ENCODE measurements at places on chromosomes 4 and X. TPM values are rescaled to one million over a fixed set of nuclear protein-coding genes. Genes with fewer than 3 reads are reported as not detected.

The CDX4 gene
- total RNA-seq, result not detected

- DNase-seq, result peak; percentile 8
- H3K27ac ChIP-seq, result peak overlapping the region; percentile 60
- peak overlapping the region; percentile 79 for H3K4me3 ChIP-seq
- H3K27me3 ChIP-seq, result peaks cover 2% of the 10 kb centered on the region
These were observed 554 bp downstream of the CDKL5 start for GRCh38 chrX:18426004-18426320.

DNA sequence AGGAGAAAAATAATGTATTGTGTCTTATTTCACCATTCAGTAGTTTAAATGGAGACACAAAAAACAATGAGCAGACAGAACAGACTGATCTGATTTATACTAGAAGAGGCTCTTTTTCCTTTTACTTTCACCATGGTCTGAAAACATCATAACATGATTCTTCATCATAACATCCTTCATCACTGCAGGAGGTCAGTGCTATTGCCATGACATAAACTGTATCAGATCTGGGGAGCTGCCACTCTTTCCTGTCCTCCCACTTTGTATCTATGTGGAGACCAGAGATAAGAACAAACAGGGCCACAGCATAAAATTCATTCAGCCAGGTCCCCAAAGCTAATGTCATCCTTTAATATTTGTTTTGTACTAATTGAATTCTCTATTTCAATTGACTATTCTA is 25.2 kb downstream of the SOD3 start:
- no peaks in the 10 kb centered on the region for H3K36me3 ChIP-seq
- H3K4me3 ChIP-seq, result no peak overlapping the region
- no peak for DNase-seq
- H3K4me1 ChIP-seq, result no peaks in the 10 kb centered on the region

The SMR3B gene
- total RNA-seq, result not detected

GRCh38 chrX:84362184-84362838 is 139.9 kb downstream of the HDX start:
- no peaks in the 10 kb centered on the region for H3K36me3 ChIP-seq
- H3K27me3 ChIP-seq, result no peaks in the 10 kb centered on the region
- DNase-seq, result no peak
- H3K27ac ChIP-seq, result no peak overlapping the region
- H3K4me1 ChIP-seq, result no peaks in the 10 kb centered on the region

The SLC26A1 gene
- 0.21 TPM for total RNA-seq

The MAML3 gene
- total RNA-seq, result 1.9 TPM

- H3K4me3 ChIP-seq, result peak within 1 kb of the TSS; percentile 93
- peak; percentile 84 for DNase-seq
- peak within 1 kb of the TSS; percentile 99 for H3K27ac ChIP-seq
- no peaks in the 10 kb centered on the region for H3K36me3 ChIP-seq
- peaks cover 16% of the 10 kb centered on the region for H3K4me1 ChIP-seq
- no peaks in the 10 kb centered on the region for H3K27me3 ChIP-seq
These were observed at the start of gene WDR45 for GRCh38 chrX:49079489-49080428. TSS of gene WDR45 (minus strand) at chrX:49079887. CDS start at chrX:49078095, 1,792 bp downstream.

- no peak for DNase-seq
- no peak overlapping the region for H3K4me3 ChIP-seq
- no peaks in the 10 kb centered on the region for H3K27me3 ChIP-seq
- H3K4me1 ChIP-seq, result peaks cover 4% of the 10 kb centered on the region
- peaks cover 44% of the 10 kb centered on the region for H3K36me3 ChIP-seq
These were observed 84.7 kb downstream of the PPA2 start for GRCh38 chr4:105389167-105389566.

DNA sequence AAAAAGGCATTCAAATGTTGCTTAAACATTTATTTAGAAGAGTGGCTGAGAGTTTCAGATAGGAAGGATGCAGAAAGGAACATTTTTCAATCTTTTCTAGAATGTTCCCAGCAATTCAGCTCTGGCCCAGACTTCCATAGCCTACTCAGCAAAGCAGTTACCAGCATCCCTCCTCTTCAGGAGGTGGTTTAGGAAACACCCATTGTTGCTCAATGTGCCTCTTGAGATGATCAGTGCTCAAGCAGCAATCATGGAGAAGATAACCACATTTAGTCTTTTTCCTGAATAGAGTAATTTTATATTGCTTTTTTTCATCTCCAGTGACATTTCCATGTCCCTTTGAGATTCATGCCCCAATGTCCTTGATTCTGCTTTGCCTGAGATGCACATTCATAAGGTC is 328.7 kb upstream of the PPARGC1A start:
- DNase-seq, result no peak
- H3K4me3 ChIP-seq, result no peak overlapping the region
- H3K4me1 ChIP-seq, result no peaks in the 10 kb centered on the region

DNA sequence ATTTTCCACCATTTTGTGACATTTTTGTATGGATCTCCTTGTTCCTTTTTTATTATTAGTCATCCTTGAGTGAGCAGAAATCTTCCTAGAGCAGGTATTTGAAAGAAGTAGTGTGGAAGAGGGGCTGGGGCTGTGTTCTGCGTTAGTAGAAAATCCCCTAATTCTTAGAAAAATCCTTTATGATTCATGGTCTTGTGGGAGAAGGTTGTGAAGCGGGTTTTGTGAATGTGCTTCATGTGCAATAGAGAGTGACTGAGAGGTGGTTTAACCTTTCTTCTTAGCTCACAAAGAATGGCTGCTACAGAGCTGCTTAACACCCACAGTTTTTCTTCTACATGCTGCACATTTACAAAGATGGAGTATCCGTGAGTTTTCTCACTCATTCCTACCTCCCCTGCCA is 220.5 kb downstream of the IDS start:
- peaks cover 27% of the 10 kb centered on the region for H3K4me1 ChIP-seq
- peak overlapping the region; percentile 66 for H3K27ac ChIP-seq
- H3K27me3 ChIP-seq, result no peaks in the 10 kb centered on the region

GRCh38 chrX:101349193-101349562 is 636 bp upstream of the TIMM8A start:
- peaks cover 15% of the 10 kb centered on the region for H3K36me3 ChIP-seq
- H3K27ac ChIP-seq, result peak overlapping the region; percentile 93
- peak overlapping the region; percentile 85 for H3K4me3 ChIP-seq

DNA sequence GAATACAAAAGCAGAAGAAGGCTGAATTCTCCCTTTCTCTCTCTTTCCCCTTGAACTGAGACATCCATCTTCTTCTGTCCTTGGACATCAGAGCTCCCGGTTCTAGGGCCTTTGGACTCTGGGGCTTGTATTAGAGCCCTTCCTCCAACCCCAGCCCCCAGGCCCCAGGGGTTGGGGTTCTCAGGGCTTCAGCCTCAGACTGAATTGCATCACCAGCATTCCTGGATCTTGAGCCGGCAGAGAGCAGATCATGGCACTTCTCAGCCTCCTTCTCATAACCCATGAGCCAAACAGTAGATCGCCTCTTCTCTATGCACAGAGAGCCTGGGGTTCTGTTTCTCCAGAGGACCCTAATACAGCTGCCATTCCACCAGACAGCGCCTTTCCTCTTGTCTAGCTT is 25.3 kb upstream of the CLDN24 start:
- H3K27ac ChIP-seq, result no peak overlapping the region
- peaks cover 4% of the 10 kb centered on the region for H3K36me3 ChIP-seq
- H3K27me3 ChIP-seq, result peaks cover 22% of the 10 kb centered on the region

The USP26 gene
- not detected for total RNA-seq

DNA sequence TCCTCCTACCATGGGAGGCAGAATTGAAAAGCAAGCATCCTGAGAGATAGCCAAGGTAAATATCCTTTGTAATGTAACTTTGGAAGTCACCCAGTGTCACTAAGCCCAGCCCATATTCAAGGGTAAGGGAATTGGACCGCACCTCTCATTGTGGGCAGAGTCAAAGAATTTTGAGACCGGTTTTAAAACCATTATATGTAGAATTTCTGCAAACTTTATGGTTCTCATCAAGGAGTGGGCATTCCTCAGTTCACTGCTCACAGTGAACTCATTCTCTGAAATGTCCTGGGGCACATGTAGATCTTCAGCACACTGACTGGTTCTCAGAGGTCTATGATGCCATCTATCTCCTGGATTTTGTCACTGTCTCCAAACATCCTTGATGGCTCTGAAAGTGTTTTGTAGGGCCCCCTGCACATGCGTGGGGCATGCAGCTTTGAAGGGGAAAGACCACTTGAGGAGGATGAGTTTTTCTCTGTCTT is 35.3 kb upstream of the CHRNA9 start:
- no peak for DNase-seq
- peak overlapping the region; percentile 77 for H3K27ac ChIP-seq
- H3K4me3 ChIP-seq, result no peak overlapping the region

The FDCSP gene
- not detected for total RNA-seq

- no peak for DNase-seq
- H3K4me1 ChIP-seq, result peaks cover 10% of the 10 kb centered on the region
- H3K27me3 ChIP-seq, result no peaks in the 10 kb centered on the region
- peaks cover 27% of the 10 kb centered on the region for H3K36me3 ChIP-seq
These were observed 69.3 kb upstream of the CCDC160 start for GRCh38 chrX:134167591-134168203.

DNA sequence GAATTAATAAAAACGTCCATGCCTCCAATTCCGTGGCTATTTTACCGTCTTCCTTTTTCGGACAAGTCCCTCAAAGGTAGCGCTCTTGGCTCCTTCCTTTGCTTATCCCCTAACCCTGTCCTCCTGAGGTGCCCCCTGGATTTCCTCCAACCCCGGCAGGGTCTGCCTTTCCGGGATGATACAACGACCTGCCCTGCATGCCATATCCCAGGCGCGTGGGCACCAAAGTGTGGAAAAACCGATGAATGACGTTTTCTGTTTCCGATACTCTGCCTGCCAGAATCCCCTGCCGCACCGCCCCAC is 706 bp upstream of the CSTF2 start:
- no peak for DNase-seq
- peak overlapping the region; percentile 93 for H3K4me3 ChIP-seq
- H3K4me1 ChIP-seq, result peaks cover 8% of the 10 kb centered on the region

DNA sequence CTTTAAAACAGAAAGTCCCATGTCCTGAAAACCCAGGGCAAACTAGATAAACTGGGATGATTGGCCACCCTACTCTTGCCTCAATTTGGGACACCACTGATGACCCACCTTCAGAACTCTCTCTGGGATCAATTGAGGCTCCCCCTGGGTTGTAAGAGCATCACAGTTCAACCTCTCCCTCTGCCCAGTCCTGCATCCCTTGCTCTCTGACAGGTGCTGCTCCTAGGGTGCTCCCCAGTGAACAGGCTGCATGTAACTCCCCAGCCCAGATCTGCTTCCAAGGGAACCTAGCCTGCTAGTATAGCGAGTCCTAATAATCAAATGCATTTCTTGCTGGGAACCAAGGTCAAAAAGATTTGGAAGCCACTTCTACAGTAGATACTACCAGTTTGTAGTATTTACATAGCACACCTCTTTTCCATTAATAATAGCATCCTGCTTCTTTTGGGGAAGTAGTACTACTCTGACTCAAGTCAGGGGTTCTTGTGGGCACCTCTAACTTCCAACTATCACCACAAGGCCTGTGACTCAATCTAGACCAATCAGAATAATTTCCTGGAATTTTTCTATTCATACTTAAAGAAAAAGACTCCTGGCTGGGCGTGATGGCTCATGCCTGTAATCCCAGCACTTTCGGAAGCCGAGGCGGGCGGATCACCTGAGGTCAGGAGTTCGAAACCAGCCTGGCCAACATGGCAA is 42.1 kb upstream of the SPINK2 start:
- peak; percentile 22 for DNase-seq
- no peaks in the 10 kb centered on the region for H3K27me3 ChIP-seq
- H3K4me1 ChIP-seq, result peaks cover 7% of the 10 kb centered on the region
- no peaks in the 10 kb centered on the region for H3K36me3 ChIP-seq

The MAGEA10 gene
- not detected for total RNA-seq

GRCh38 chr4:143281507-143282190 is 55.0 kb upstream of the GAB1 start:
- no peak for DNase-seq
- no peak overlapping the region for H3K4me3 ChIP-seq
- no peaks in the 10 kb centered on the region for H3K4me1 ChIP-seq
- peaks cover 2% of the 10 kb centered on the region for H3K27me3 ChIP-seq

GRCh38 chrX:44817029-44817428 is 26.8 kb upstream of the DUSP21 start:
- no peak overlapping the region for H3K4me3 ChIP-seq
- DNase-seq, result no peak
- H3K27me3 ChIP-seq, result peaks cover 2% of the 10 kb centered on the region
- no peak overlapping the region for H3K27ac ChIP-seq

DNA sequence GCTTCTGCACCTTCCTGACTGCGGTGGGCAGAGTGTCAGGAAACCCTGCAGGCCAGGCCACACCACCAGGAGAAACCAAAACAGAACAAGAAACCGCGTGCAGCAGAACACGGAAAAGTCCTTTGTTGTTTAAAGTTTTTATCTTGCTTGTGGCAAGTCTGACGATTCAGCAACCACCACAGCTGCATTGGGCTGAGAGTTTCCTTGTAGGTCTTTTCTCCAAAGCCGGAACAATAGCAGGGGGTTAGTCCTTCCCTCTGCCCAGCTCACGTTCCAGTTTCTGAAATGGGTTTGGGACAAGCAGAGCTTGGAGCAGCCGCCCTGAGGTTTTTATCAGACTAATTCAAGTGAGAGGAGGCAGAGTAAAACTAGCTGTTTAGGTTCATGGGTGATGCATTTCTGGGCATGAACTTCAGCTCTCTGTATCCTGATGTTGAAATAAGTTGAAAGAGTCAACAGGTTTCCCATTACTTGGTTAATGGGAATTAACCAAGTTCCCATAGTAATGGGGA is 216.9 kb downstream of the PTTG2 start:
- peaks cover 51% of the 10 kb centered on the region for H3K4me1 ChIP-seq
- peak; percentile 60 for DNase-seq

GRCh38 chr4:139501927-139502899 is 48.3 kb downstream of the RAB33B start:
- peaks cover 9% of the 10 kb centered on the region for H3K36me3 ChIP-seq
- no peak for DNase-seq
- no peaks in the 10 kb centered on the region for H3K4me1 ChIP-seq
- no peak overlapping the region for H3K4me3 ChIP-seq
- no peaks in the 10 kb centered on the region for H3K27me3 ChIP-seq
- no peak overlapping the region for H3K27ac ChIP-seq

GRCh38 chr4:54085284-54085683 is 14.7 kb upstream of the GSX2 start:
- H3K27ac ChIP-seq, result no peak overlapping the region
- peaks cover 10% of the 10 kb centered on the region for H3K27me3 ChIP-seq
- DNase-seq, result no peak
- H3K4me3 ChIP-seq, result no peak overlapping the region
- H3K4me1 ChIP-seq, result no peaks in the 10 kb centered on the region
- no peaks in the 10 kb centered on the region for H3K36me3 ChIP-seq

DNA sequence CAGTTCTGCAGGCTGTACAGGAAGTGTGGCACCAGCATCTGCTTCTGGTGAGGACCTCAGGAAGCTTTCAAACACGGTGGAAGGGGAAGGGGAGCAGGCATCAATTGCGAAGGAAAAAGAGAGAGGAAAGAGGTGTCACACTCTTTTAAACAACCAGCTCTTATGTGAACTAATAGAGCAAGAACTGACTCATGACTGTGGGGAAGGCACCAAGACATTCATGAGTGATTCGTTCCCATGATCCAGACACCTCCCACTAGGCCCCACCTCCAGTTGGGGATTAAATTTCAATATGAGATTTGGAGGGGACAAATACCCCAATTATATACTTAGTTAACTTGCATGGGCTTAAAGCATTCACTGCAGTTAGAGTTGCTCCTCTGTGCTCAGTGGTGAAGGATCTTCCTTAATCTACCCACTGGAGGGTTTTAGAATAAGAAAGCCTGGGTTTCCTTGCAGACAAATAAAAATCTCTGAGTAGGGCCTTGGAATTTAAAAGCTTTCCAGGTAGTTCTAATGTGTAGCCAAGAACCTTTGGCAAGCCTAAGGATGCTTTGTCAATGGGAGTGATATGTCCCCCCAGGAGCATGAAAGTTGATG is 60.0 kb downstream of the SYNPO2 start:
- no peak overlapping the region for H3K4me3 ChIP-seq
- no peak overlapping the region for H3K27ac ChIP-seq
- no peaks in the 10 kb centered on the region for H3K27me3 ChIP-seq
- no peaks in the 10 kb centered on the region for H3K4me1 ChIP-seq
- H3K36me3 ChIP-seq, result no peaks in the 10 kb centered on the region
- DNase-seq, result no peak

All from activated CD4-positive, alpha-beta T cell treated with anti-CD3 and anti-CD28 coated beads for 36 hours (primary cell).